NCI-H1694 treated with DMSO at 0.1 percent for 48 hours (cell line): ENCODE measurements at places on chromosomes 13 and 19.

DNA sequence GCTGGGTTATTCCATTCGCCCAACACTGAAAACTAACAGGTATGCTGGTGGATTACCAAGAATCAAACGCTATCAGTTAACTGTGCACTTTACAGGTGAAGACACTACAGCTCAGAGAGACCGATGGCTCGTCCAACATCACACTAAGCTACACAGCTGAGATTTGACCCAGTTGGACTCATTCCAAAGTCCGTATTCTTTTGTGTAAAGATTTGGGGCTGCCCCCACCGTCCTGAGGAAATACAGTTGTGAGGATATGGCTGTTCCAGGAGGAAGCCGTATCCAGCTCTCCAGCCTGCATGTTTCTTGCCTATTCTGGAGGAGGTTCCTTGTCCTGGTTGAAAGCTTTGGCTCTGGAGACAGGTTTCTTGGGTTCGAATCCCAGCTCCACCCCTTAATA, 4.2 kb downstream of the ZSCAN5A start:
- no peak for DNase-seq

DNA sequence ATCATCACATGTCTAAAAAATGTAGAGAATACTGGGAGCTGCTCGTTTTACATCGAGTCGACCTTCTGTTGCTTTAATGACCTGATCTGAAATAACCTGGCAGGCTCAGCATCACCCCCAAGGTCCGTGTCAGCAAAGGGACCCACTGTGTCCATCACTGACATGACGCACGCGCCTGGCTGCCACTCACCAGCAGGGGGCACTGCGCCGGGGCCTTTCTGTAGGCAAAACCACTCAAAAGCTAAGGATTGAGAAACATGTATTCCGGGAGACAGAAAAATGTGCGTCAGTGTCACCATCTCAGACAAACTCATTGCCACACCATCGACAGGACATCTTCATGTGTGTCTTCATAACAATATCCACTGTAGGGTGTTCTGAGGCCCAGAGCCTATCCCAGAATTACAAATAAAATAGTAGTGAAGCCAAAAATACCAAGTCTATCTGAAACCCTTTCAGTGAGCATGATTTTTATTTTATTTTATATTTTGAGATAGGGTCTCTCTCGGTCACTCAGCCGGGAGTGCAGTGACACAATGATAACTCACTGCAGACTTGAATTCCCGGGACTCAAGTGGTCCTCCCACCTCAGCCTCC, 130.3 kb upstream of the LSM14A start:
- peak; percentile 32 for DNase-seq

DNA sequence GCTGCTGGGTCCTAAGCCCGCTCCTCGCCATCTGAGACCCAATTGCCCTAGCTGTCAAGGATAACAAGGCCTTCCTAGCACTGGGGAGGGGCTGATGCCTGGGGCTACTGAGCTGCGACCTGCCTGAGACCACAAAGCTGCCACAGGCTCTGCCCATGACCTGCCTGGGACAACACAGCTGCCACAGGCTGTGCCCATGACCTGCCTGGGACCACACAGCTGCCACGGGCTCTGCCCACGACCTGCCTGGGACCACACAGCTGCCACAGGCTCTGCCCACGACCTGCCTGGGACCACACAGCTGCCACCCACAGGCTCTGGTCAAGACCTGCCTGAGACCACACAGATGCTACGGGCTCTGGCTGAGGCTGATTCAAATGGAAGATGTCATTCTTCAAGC, 54.8 kb downstream of the EPS15L1 start:
- no peak for DNase-seq

GRCh38 chr13:73757481-73758233, 376.5 kb downstream of the KLF12 start:
- DNase-seq = no peak

DNA sequence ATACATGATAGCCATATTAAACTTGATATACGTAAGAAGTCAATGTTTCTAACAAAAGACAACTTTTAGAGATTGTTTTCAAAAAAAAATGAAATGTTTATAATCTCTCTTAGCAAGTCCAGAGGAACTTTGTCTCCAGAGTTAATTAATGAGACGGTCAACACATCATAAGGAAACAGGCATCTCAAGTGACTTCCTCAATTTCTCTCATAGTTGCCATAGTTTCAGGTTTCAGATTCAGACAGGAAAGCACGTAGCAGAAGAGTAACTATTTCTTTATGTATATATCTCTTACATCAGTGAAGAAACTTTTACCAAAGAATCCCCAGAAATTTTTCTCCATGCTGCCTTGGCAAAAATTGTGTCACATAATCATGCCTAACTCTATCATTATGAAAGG, 159.6 kb upstream of the ATXN8OS start:
- DNase-seq = no peak

- no peak for DNase-seq
Measured at GRCh38 chr13:53848366-53848961, 819.9 kb downstream of the OLFM4 start.

DNA sequence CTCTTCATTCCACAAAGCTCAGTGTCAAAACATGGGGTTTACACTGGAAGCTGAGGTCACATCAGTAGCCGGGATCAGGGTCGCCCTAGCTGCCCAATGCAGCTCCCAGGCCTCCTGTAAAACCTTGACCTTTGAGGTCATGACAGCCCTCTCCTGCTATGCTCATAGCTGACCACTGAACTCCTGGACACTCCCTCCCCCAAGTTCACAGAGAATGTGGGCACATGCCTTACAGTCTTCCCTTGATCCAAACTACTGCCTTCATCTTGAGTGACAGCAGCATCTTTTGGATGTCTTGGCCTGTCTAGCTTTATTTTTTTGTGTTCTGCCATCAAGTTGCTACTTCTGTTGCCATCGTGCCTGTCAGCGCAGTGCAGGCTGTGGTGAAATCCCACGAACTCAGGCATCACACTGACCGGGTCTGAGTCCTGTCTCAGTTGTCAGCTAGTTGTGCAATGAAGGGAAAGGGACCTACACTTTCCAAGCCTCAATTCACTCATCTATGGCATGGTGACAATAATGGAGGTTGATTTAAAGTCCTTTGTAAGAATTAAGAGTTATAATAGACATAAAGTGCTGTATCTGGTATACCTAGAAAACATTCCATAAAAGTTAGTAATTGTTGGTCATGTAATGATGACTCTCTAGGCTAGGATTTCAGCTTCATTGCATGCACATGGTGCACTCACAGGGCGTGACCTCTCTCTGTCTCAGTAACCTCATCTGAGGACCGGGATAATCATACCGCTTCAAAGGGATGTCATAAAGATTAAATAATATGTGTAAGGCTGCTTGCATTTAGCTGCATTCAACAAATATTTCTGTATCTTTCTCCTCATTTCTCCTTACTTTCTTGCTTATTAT, 16.4 kb upstream of the ALOX5AP start:
- DNase-seq = no peak

GRCh38 chr19:27752530-27753184, 1460.3 kb downstream of the UQCRFS1 start:
- no peak for DNase-seq
